NCI-H1048 (cell line): ENCODE measurements at places on chromosomes 16 and 17.

DNA sequence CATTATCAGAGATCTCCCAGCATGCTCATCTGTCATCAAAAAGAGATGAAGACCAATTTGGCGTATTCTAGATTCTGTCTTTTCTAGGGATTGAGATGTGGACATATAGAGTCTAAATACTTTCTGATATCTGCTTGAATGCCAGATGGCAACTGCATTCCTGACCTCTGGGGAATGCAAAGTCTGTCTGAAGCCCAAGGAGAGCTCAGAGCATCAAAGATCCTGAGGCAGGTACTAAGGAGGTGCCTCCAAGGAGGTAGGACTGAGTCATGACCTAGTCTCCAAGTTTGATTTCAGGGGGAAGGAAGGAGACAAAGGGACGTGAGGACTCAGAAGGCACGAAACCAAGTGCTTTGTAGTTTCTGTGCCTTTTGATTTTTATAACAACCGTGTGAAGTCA lies 448.4 kb downstream of the HS3ST3B1 start:
- DNase-seq: no peak

- DNase-seq: no peak
These were observed 1.6 kb upstream of the KIAA0513 start for GRCh38 chr16:85025781-85026653.

GRCh38 chr16:368388-369158 lies 1.8 kb downstream of the MRPL28 start:
- DNase-seq: no peak

GRCh38 chr16:57012353-57012752 lies 23.0 kb downstream of the NLRC5 start:
- no peak for DNase-seq

DNA sequence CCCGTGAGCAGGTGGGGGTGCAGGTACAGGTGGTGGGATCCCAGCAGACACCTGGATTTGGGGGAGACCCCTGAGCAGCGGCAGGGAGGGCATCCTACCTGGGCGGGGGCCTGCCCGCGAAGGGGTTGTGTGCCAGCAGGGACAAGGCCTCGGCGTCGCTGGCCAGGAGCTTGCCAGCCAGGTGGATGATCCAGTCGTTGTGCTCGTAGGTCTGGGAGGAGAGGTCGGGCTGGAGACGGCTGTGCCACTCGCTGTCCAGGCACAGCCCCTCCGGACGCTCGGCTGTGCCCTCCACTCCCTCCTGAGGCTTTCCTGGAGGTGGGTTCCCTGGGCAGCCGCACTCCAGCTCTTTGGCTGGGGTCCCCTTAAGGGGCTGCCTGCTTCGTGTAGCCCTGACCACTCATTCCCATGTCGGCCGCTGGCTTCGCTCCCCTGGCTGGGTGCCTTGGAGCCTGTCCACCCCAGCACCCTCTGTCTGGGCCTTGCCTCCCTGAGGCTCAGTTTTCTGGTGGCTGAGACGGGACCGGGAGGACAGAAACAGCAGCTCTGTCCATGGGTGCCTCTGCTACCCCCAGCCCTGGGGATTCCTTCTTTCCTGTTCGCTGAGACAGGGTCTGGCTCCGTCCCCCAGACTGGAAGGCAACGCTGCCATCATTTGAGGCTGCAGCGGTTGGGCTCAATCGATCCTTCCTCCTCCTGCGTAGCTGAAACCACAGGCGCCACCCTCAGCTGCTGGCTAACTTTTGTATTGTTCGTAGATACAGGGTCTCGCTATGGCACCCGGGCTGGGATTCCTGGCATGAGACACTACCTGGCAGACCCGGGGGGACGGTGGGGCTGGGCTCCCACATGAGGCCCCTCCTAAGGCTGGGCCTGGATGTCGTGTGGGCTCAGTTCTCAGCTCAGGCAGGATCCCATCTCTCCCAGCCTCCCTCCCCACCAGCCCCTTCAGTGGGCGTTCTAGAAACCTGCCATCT lies 68.6 kb upstream of the GNG13 start:
- DNase-seq: no peak

DNA sequence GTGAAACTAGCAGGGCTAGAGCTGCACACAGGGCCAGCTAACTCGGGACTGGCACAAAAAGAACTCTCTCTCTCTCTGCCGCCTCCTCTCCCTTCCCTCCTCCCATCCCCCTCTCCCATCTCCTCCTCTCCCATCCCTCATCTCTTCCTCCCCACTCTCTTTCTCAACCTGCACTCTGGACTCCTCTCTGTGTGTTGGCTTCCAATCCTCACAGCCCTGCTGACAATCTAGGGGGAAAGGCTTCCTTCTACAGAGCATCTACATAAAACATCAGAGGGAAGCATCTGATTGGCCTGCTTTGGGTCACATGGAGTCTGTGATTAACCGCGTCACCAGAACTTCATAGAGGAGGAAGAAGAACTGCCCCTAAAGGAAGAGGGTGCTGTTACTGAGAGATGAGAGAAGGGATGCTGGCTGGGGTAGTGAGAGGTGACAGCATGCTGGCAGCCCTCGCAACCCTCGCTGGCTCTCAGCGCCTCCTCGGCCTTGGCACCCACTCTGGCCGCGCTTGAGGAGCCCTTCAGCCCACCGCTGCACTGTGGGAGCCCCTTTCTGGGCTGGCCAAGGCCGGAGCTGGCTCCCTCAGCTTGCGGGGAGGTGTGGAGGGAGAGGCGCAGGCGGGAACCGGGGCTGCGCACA lies 12.8 kb upstream of the ZFP90 start:
- DNase-seq: no peak

DNA sequence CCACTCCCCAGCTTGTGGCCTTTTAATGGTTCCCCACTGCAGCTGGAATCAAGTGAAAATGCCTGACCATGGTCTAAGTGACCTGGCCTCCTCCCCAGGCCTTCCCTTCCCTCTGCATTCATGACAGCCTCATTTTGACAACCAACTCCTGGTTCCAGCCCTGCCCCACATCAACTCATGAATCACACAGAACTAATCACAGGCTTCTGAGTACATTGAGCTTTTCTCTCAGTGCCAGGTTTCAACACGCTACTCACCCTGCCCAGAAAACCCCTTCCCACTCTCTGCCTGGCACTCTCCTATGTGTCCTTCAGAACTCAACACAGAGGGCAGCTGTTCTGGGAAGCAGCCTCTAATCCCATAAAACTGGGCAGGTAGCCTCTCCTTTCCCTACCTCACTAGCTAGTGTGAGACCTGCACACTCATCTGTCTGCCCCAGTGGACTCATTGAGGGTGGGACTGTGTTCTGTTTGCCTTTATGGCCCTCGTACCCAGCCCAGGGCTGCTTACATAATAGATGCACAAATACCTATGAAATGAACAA lies 313.6 kb downstream of the GRIN2A start:
- DNase-seq: no peak

DNA sequence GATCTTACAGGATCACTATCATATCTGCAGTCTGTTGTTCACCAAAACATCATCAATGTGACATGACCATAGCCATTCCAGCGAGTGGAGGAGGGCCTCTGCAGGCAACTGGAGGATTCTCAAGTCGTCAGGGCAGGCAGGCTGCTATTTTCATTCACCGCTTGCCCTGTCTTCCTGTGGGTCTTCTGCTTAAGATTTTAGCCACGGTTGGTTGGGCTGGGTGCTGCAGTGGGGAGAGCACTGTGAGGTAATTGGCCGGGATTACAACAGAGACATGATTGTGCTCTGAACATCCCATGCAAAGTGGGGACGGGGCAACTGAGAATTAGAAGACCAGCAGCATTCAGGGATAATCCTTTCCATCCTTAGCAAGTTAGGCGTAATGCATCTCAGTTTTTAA lies 245.9 kb downstream of the CPPED1 start:
- no peak for DNase-seq

DNA sequence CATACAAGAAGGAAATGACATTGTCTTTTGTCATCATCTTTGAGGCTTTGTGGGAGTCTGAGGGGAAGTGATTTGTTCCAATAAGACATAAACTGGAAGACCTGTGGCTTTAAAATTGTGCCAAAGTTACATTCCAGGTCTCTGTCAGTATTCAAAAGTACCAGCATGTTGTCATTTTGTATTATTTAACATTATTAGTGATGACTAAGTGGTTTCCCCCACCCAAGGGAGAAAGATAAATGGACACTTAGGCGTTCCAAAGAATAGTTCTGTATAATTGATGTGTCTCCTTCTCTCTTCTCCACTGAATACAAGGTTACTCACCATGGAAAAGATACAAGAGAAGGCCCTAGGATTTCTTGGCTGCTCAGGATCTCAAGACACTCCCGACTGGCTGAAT lies 3.8 kb downstream of the CFAP97D1 start:
- no peak for DNase-seq

GRCh38 chr17:14341866-14342265 lies 41.0 kb downstream of the HS3ST3B1 start:
- DNase-seq: no peak

DNA sequence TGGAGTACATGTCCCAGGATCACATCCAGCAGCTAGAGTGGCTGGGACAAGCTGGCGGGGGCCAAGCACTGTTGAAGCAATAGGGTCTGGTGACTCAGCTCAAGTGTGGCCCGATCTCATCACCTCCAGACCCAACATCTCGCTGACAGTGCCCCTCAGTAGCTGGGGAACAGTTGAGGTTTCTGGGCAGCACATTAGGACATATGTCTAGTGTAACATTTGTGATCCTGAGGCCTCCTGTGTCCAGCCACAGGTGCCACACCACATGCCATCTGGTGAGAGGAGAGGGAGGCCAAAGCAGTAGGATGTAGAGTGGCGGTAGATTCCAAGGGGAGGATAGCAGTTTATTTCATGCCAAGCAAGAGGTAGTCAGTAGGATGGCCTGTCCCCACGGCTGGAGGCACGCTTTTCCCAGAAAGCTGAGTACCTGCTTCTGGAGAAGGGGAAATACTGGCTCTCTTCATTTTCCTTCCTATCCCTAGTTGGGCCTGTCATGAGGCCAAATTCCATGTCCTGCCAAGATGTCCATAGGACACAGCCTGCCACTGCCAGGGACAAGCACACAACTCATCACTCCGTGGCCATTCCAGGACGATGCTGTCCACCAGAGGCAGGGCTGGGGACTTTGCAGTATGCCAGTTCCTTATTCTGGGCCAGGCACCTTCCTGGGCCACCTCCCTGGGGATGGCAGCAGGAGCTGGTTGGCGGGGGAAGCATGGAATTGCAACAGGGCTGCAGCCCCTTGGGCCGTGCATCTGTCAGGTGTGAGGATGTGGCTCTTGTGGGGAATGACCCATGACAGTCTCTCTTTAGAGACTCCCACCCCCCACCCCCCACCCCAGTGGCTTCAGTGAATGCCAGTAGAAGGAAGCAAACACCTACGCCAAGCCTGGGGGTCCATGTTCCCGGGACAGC lies 24.0 kb downstream of the GGA3 start:
- no peak for DNase-seq

- no peak for DNase-seq
These were observed at the start of gene KCTD13 for GRCh38 chr16:29925781-29926710. KCTD13 (minus strand) TSS chr16:29926226; CDS start chr16:29926033, 193 bp downstream.

DNA sequence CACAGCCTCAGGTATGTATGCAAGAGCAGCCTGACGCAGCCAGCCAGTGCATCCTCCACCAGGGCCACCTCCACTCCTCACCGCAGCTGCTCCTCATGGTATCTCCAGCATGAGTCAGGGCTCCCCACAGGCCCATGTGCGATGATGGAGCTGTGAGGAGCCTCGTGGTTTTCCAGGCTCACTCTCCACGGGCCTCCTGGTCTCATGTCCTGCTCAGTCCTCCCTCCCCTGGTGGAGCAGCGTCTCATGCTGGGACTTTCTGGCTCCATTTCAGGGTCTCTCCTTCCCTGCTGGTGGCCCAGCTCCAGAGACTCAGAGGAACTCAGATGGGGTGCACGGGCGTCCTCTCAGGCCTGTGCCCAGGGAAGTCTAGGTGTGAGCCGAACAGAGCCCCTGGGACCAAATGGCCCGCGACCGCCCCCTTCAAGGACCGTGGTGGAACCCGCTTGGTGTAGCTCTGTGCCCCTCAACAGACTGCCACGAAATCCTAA lies 70.4 kb downstream of the METRNL start:
- no peak for DNase-seq

GRCh38 chr16:78955206-78955605 lies 645.3 kb downstream of the MAF start:
- DNase-seq: no peak

DNA sequence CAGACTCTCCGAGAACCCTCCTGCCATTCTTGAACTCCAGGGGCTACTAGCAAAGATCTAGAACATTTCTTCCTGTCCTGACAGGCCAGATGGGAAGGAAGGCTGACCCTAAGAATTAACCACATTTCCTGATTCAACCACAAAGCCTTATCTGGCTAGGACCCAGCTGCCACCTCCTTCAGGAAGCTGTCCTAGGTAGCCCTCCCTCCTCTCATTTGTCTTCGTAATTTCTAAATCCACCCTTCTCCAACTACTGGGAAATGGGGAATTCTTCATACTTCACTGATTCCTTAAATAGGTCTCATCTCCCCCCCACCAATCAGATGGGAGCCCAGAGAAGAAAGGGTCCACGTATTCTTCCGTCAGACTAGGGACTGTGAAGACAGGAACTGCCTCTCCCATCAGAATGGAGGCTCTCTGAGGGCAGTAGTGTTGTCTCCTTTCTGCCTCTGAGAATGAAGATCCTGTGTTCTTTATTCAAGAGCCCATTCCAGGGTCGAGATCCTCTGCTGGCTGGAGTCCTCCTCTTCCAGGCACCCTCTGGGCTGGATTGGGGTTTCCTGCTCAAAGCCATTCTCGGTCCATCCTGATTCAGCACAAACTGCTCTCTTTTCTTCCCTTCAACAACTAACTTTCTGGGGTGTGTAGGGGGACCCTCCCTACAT lies 2.1 kb downstream of the SAMD14 start:
- no peak for DNase-seq

DNA sequence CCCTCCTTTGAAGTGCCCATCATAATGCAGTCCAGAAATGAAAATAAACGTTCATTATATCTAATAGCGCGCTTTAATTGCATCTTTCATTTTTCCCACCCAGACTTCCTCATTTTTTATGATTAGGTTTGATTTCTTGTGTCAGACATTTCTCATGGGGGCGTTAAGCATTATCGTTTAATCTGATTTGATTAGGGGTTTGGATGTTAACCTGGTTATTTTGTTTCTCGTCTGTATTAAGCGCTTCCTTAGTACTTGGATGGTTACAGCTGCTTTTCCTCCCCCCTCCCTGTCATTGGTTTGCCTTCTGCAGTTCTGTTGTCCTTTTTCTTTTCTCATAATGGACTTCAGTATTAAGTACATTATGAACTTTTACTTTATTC lies 540 bp downstream of the MFSD11 start:
- no peak for DNase-seq

- no peak for DNase-seq
These were observed 160.6 kb upstream of the RPL38 start for GRCh38 chr17:74042744-74043486.
